ENCODE measurements at places on chromosomes 12 and 14.

DNA sequence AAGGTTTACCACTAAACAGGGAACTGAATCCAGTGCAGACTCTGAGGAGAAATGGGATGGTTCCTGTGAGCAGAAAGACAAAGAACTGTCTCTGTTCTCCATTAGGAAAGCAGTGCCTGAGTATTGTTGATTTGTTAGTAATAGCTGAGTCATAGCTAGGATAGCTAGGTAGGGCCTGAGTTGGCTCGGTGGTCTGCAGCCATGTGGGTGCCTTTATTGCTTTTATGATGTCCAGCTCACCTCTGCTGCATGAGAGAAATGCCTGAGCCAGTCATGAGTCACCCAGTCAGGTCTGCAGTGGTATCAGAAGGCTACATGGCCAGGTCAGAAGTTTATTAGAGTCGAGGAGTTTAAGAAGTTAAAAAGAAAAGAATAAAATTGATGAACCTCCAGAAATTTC is 24.2 kb downstream of the TRHDE start:
- no peak for DNase-seq

GRCh38 chr12:43285159-43285598 is 266.8 kb downstream of the ADAMTS20 start:
- no peak for DNase-seq

DNA sequence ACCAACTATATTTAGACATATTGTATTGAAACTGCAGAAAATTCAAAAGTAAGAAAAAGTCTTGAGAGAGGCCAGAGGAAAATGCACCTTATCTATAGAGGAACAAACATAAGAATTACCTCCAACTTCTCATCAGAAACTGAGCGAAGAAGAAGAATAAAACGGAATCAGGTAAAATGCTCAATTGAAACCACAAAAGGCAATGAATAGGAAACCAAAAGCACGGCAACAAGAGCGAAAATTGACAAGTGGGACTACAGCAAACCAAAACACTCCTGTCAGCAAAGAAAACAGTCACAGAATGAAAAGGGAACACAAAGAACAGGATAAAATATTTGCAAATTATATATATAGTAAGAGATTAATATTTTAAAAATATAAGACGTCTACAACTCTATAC is 61.9 kb upstream of the PARP11 start:
- DNase-seq: no peak

DNA sequence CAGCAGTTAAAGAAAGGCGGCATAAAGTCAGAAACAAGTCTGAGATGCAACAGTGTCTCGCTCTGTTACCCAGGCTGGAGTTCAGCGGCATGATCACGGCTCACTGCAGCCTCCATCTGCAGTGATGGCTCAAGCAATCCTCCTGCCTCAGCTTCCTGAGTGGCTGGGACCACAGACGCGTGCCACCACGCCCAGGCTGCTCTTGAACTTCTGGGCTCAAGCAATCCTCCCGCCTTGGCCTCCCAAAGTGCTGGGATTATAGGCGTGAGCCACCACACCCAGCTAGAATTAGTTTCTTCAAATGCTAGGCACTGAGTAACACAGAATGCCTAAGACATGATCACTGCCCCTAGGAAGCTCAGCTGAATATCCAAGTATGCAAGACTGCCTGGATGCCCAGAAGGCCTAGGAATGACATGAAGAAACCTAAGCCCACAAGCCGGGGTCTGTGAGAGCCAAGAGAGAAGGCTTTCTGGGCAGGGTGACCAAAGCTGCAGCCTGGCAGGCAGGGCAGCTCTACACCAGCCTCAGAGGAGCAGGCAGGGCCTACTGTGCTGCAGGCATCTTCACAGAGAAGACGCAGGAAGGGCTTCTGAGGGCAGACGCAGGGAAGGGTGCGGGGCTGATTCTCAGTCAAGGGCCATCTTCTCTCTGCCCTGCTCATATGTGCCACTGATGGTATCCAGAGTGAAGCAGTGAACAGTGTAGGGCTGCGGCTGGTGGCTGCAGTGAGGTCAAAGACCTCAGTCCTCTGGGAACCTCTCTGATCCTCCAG is 4.3 kb upstream of the PPP2R5C start:
- no peak for DNase-seq

- no peak for DNase-seq
These were observed 340.0 kb downstream of the TRHDE start for GRCh38 chr12:72612171-72612570.

DNA sequence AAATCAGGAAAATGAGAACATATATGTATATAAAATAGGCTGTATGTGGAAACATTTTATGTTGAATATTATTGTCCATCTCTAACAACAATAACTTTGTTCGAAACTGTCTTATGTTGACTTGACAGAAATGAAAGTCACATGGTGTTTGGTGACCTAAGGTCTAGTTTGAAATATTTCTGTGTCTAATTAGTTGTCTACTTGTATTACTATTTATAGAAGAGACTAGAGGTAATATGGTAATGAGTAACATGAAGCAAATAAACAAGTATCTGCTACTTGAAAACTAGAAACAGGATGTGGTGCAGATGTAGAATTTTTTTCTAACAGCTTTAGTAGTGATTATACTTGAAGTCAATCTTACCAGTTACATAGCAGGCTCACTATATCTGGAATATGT is 3.9 kb downstream of the GPHN start:
- no peak for DNase-seq

- DNase-seq: peak; percentile 45
These were observed 652 bp upstream of the SELPLG start for GRCh38 chr12:108634341-108634751.

DNA sequence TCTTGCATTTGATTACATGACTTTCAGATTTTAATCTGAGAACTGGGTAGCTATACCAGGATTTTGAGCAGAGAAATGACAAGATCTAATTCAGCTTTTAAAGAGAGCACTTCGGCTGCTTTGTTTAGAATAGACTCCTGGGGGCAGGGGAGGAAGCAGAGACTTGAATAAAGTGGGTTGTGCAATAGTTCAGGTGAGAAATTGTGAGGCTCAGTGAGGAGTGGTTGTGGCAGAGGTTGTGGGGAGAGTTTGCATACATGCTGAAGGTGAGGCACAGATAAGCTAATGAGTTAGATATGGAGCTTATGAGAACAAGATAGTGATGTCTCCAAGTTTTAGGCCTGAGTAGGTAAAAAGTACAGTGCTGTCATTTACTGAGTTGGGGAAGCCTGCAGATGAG is 281.4 kb downstream of the FLRT2 start:
- DNase-seq: no peak

- DNase-seq: no peak
These were observed 16.2 kb upstream of the TUBA1B start for GRCh38 chr12:49147384-49147783.

DNA sequence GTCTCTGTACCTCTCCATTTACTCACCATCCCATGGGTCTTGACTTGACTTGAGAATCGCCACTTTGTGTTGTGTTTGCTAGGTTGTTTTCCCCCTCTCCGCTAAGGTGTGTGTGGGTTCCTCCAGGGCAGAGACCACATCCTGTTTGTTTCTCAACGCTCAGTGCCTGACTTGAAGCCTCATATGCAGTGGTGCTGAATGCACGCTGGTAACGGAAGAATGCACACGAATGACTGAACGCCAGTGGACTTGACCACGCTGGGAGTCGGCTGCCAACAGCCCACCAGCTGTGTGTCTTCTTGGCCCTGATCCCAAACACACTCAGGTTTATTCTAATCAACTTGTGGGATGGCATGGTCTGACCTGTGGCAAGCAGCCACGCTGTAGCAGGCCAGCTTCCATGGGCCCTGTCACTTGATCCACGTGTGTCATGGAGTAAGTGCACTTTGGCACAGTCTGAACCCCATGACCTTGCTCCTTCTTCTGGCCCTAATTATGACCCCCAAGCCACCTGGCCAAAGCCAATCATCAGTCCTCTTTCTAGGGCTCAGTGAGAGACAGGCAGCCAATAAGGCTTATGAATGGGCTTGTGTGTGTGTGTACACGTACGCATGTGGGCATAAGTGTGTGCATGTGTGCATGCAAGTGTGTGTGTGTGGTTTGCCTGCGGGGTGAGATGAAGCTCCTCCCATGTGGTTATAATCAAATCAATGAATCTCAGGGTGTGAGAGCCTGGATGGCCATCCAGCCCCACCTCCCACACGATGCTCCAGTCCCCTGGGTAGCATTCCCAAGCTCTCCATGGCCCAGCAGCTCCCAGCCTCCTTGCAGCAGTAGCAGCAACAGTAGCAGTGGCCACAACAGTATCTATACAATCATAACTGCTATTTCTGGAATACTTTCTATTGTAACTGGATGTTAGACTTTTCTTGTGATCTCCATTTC is 6.4 kb upstream of the TC2N start:
- DNase-seq: peak; percentile 54

GRCh38 chr12:2101771-2102170 is 49.0 kb downstream of the CACNA1C start:
- no peak for DNase-seq

DNA sequence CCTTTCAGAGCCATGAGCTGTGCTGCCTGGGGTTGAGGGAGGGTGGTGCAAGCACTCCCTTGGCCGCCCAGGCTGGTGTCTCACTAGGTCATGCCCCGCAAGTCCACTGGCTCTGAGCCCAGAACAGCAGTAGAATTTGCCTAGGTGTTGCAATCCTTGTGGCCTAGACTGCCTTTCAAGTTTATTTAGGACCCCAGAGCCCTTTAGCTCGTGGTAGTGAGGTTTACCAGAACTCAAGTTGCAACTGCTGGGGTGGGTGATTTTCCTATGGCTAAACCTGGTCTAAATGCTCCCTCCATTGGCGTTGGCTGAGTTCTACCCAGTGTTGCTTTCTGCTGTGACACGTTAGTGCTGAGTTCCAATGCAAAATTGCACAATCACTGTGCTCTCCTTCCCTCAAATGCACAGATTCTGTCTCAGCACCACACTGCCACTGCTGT is 287.2 kb downstream of the BCAT1 start:
- no peak for DNase-seq

DNA sequence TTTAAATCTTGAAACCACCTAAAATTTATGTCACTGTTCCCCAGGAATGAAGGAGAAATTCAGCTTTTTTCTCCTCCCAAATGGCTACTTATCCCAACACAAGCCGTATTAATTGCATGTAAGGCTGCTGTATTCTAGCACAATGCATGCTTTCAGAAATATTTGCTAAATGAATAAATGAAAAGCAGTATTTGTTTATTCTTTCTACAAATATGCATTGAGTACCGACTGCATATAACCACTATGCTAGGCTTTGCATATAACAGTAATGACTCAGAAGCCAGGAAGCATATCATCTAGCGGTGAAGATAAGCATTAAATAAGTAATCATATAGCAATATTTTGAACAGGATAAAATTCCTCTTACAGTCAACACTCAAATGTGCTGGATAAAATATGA is 5.7 kb upstream of the LRR1 start:
- DNase-seq: no peak

GRCh38 chr12:85794531-85794930 is 41.7 kb downstream of the RASSF9 start:
- no peak for DNase-seq

GRCh38 chr12:66978802-66979201 is 290.4 kb upstream of the CAND1 start:
- no peak for DNase-seq

GRCh38 chr14:103889313-103890051 is 38.8 kb upstream of the TDRD9 start:
- DNase-seq: no peak

DNA sequence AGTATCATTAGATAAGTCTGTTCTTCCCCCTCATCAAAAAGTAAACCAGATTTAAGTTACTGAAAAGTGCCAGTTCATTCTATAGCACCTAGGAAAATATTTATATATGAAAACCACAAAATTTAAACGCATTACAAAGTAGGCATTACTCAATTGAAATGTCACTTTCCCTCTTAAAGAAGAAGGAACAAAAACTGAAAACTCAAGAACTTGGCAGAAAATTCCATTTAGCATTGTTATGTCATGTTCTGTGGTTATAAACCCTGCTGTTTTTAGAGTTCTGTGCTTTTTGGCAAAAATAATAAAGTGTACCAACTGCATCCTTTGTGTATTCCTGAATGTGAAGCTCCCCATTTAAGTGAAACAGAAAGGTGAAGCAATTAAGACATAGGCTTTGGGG is 3.6 kb downstream of the FGD4 start:
- DNase-seq: no peak

DNA sequence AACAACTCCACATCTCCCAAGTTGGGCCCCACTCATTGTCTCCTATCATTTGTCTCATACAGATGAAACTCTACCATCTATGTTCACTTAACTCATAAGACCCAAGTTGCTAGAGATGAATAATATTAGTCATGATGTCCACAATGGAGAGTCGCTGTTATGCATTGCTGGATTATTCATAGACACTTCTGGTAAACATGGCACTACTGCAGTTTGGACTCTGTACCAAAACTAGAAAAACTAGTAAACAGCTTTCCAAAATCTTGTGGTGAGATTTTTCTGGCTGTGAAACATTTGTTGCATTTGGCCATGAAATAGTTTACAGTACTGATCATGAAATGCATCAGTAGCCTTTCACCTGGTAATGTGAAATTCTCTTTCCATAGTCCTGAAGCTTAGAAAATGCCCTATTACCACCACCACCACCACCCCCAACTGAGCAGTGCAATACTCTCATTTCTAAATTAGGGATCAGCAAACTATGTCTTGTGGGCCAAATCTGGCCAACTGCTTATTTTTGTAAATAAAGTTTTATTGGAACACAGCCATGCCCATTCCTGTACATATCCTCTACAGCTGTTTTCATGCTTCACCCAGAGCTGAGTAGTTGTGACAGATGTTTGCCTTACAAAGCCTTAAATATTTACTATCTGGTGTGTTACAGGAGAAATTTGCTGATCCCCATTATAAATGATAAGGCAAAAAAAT is 236.5 kb downstream of the DPF3 start:
- DNase-seq: no peak

GRCh38 chr12:110171186-110171538 is 47.0 kb downstream of the IFT81 start:
- no peak for DNase-seq

DNA sequence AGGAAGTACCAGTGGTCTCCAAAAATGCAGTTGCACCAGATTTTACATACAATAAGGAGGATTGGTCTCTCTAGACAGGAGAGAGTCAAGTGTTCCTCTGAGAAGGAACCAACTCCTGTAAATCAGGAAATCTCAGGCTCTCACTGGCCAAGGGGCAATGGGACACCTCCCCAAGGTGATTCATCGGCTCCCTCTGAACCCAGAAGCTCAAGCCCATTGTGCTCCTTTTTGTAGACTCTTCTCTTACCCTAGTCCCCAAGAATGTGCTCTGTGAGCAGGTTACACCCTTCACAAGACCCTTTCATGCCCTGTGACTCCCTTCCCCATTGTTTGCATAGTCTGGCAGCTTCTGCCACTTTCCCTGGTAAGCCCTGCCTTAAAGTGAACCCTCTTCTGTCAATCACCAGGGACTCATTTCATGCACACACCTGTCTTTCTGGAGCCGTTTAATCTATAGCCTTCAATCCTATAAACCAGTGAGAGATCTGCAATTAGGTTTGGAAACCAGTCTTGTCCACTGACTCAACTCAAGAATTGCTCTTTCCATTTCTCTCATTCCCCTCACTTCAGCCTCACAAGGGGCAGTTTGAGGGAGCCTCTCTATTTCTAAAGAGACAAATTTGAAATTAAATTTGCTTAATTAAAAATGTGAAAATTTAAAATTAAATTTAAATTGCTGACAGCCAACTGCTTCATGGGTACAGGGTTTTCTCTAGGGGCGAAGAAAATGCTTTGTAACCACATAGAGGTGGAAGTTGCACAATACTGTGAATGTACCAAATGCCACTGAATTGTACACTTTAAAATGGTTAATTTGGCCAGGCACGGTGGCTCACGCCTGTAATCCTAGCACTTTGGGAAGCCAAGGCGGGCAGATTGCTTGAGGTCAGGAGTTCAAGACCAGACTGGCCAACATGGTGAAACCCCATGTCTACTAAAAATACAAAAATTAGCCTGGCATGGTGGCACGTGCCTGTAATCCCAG is 38.3 kb upstream of the LTA4H start:
- DNase-seq: no peak

- peak; percentile 32 for DNase-seq
These were observed 29.1 kb downstream of the CHST11 start for GRCh38 chr12:104485651-104486362.

All from activated T-cell treated with anti-CD3 and anti-CD28 coated beads, Interleukin-2, amount 50 U/mL, for 4 hours (primary cell).